ENCODE measurements at places on chromosomes 2 and 18. TPM values are rescaled to one million over a fixed set of nuclear protein-coding genes. Genes with fewer than 3 reads are reported as not detected.

- DNase-seq, result peak; percentile 35
These were observed 46.0 kb downstream of the NPAS2 start for GRCh38 chr2:100865816-100866460.

- peak; percentile 97 for DNase-seq
These were observed 170.1 kb downstream of the ASB1 start for GRCh38 chr2:238596571-238597551.

RAPGEF4 gene
- total RNA-seq, result not detected

UGT1A7 gene
- total RNA-seq, result not detected

DNA sequence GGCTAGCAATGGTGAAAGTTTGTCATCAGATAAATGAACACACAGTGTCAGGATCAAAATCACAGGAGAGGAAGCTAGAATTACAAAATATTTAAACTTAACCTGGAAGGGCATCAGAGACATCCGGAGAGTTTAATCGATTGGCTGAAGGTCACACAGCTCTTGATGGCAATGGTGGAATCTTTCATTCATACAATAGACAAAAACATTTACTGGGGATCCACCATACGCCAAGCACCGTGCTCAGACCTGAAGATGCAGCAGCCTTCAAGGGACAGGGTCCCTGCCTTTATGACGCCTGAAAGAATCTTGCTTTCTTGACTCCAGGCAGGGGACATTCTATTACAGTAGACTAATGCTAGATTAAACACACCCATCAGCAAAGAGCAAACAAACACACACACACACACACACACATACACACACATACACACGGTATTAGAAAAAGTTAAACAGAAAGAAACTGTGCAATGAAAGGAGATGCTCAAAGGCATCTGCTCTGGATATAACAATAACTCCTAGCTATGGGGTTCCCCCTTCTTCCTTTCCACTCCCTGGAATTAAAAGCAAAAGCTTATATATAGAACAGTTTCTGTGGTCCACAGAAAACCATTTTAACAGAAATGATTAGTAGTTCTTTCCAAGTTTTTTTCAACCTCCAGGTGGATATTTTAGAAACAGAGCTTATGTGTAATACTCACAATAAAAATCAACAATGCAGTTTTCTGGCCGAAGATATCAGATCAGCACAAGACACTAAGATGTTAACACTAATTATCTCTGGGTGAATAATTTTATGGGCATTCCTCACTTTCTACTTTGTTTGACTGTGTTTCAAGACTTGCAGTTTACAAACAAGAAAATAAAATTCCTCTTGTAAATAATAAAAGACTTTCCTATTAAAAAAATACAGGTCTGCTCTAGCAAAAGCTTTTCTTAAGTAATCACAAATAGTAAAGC, 151.7 kb downstream of the ANKRD44 start:
- no peak for DNase-seq

ELP2 gene
- total RNA-seq, result 100 TPM

GRCh38 chr18:10690035-10690329, 164.2 kb downstream of the NAPG start:
- no peak for DNase-seq

CNTNAP5 gene
- total RNA-seq, result not detected

- DNase-seq, result no peak
These were observed 88.9 kb downstream of the ITGA4 start for GRCh38 chr2:181546086-181546485.

- DNase-seq, result no peak
These were observed 5.4 kb downstream of the GDF7 start for GRCh38 chr2:20672201-20672951.

CAPN14 gene
- total RNA-seq, result not detected

NCKAP1 gene
- 160 TPM for total RNA-seq

- peak; percentile 63 for DNase-seq
These were observed 8.0 kb downstream of the AGFG1 start for GRCh38 chr2:227479865-227480475.

- DNase-seq, result no peak
These were observed 351.5 kb downstream of the ARHGAP15 start for GRCh38 chr2:143480601-143481236.

AFF3 gene
- total RNA-seq, result 1.0 TPM

DNA sequence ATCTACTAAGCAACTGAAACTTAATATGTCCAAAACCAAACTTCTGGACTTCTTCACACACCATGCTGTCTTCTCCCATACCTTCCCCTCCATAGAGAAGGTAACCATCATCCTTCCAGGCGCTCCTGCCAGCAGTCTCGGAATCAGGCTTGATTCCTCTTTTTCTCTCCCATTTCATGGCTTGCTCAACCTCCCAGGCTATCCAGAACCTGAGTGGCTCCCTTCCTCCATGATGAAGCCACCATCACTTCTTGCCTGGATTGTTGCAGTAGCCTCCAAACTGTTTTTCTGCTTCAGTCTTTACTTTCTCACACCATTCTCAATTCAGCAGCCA, 40.1 kb upstream of the NDUFV2 start:
- DNase-seq, result no peak

SERPINB3 gene
- total RNA-seq, result 0.28 TPM

DNA sequence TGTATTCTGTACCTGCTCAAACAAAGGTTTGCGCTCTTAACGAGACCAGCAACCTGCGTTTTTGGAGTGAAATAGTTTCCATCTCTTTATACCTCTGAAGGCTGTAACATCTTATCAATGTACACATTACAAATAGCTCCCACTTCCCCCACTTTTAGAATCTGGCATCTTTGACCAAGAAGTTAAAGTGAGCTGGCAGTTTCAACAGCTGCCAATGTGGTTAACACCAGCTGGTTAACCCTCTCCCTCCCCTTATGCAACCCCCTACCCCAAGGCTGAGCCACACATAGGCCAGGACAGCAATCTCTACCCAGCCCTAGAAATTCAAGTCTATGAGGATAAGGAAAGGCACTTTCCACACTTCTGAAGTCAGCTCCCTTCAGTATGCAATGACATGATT, 2.2 kb upstream of the SERTAD2 start:
- no peak for DNase-seq

ALK gene
- not detected for total RNA-seq

- no peak for DNase-seq
These were observed 244.1 kb downstream of the ACKR3 start for GRCh38 chr2:236813766-236814165.

- no peak for DNase-seq
These were observed 292.2 kb upstream of the MC4R start for GRCh38 chr18:60664736-60665135.

GRCh38 chr2:38155-38554, 8.2 kb downstream of the FAM110C start:
- DNase-seq, result peak; percentile 90
